ENCODE measurements at places on chromosomes 7 and 10. TPM values are rescaled to one million over a fixed set of nuclear protein-coding genes. Genes with fewer than 3 reads are reported as not detected.

DNA sequence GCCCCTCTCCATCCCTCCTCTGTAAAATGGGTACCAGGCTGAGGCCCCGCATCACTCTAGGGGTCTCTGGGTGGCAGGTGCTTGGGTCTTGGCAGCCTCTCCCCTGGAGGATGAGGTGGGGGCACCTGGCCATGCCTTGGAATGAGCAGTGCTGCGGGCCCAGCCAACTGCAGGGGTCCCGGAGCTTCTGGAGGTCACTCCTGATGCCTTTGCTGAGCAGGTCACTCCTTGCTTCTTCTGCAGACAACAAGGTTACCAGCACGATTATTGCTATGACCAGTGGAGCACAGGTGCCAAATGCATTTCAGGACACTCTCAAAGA is 22.4 kb upstream of the ZNF488 start:
- DNase-seq: no peak

GRCh38 chr7:128389618-128390329 is 20.0 kb downstream of the IMPDH1 start:
- DNase-seq: no peak

DNA sequence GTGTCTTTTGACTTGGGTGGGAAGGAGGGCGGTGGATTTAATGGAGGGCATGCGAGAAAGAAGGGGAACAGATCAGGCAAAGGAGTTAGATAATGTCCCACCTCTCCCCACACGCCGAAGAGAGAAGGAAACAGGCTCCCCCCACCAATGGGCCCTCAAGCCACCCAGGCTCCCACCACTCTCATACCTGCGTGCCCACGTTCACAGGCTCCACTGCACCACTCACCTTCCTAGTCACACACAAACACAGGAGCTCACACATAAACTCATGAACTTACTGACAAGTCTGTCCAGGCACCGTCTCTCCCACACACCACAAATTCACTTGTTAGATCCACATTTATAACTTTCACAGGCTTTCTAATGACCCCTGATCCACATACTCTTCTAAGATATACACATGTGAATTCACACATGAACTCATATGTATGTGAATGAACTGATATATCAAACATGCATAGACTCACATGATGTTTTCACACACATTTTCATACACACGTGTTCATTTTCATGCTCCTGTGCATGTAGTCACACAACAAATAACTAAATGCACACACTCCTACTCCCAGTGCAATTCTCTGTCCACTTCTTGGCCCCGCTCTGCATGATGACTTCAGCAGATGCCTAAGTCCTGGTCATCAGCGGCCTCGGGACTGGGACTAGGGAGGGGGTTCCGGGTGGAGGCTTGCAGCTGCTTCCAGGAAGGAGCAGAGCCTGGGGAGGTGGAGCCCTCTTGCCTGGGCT is 1.5 kb downstream of the LZTS2 start:
- no peak for DNase-seq

DNA sequence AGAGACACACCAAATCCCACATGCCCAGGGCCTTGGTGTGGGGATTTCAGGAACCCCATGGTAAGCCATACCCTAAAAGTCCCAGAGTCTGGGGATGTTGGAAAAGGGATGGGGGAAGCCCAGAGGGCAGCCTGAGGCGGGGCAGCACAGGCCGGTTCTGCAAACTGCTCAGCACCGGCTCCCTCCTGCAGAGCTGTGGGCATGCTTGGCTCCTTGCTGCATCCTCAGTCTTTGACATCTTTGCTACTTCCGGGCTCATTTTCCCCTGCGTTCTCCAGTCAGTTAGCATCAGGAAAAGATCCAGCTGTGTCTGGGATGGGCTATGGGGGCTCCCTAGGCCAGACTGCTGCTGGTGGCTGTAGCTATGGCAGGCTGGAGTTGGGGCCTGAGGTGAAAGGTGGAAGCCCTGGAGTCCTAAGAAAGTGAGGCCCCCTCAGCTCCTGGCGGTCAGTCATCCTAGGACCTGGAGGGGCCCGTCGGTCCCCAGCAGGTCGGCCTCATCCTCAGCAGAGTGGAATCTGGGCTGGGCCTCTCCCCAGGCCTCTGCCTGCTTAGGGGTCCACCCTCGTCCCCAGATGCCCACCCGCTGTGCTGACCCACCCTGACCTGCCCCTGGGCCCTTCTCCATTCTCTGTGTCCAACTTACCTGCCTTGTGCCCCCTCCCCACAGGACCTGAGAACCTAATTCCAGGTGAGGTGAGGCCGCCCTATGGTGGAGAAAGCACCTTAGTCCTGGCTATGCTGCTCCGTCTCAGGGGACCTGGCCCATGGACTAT is 9.3 kb downstream of the TBATA start:
- no peak for DNase-seq

DNA sequence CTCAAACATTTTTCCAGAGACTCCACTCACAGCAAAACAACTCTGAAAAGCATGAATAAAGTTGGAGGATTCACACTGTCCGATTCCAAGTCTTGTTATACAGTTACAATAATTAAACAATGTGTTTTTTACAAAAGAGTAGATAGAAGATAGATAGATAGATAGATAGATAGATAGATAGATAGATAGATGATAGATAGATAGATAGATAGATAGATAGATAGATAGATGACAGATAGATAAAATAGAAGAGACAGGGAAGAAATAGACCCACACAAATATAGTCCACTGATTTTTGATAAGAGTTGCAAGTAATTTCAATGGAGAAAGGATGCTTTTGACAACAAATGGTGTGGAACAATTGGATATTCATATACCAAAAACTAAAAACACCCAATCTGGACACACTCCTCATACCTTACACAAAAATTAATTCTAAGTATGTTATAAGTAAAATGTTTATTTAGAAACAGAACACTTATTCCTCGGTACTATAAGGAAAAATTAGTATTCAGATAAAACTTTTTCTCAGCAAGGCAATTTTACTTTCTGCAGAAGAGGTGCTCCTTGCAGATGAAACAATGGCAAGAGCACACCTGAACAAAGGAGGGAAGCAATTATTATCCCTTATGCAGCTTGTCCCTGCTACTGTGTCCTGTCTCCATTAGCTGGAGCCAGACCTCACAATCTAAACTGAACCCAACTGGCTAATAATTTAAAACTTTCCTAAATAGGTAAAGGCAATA is 5.7 kb upstream of the TAS2R39 start:
- DNase-seq: no peak

DNA sequence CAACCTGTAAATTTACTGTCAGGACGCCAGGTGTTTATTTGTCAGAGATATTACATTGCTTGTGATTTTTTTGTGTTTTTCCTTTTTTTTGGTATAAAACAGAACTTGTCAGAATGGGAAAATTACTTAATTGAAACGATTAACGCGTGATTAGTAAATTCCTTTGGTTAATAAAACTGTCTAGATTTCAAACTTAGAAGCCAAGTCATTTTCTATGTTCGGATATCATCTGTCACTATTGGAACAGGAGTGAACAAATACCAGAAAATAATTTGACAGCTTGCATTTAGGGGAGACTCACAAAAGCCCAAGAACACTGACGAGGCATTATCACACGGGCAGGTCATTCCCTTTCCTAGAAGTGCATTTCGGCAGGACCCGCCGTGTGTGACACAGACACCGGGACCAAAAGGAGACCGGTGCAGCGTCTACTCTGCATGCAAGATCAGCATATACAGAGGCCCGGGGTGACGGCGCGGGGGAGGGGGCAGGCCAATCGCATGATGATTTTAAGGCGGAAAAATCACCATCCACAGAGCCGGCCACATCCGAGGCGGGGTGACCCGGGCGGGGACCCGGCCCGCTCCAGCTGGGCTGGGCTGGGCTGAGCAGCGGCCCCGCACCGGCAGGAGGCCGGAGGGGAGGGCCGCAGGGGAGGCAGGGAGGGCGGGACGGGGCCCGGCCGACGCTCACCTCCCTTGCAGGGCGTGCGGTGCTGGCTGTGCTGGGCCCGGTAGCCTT is 841 bp downstream of the GLUD1 start:
- peak; percentile 78 for DNase-seq

DNA sequence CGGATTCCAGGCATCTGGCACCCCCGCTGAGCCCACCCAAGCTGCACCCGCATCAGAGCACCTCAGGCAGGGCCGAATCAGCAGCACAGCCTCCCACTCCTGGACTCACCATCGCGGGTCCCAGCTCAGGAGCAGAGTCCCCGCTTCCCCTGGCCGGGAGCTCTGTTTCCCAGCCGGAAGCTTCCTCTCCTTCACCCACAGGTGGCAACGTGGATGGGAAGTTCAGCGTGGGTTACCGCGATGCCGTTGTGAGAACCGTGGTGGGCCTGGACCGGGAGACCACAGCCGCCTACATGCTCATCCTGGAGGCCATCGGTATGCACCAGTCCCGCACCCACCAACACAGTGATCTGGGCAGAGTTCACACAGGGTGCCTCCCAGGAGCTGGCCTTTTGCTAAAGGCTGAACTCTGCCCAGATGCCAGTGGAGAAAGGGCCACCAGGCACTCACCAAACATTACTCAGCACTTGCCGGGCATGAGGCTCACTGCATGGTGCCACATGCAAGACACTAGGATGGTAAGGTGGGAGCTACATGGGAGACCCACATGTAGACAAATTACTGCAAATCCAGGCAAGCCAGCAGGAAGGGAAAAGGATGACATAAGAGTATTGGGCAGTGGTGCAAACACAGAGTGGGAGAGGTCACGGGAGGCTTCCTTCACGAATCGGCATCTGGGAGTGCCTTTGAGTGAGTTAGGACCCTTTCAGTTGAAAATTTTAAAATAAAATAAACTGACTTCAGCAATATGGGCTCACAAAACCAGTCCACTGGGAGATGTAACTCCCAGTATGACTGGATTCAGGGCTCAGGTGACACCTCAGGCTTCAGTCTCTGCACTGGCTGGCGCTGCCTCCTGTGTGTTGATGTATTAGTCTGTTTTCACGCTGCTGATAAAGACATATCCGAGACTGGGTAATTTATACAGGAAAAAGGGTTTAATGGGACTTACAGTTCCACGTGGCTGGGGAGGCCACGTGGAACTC is 10.4 kb downstream of the C10orf105 start:
- DNase-seq: no peak

DNA sequence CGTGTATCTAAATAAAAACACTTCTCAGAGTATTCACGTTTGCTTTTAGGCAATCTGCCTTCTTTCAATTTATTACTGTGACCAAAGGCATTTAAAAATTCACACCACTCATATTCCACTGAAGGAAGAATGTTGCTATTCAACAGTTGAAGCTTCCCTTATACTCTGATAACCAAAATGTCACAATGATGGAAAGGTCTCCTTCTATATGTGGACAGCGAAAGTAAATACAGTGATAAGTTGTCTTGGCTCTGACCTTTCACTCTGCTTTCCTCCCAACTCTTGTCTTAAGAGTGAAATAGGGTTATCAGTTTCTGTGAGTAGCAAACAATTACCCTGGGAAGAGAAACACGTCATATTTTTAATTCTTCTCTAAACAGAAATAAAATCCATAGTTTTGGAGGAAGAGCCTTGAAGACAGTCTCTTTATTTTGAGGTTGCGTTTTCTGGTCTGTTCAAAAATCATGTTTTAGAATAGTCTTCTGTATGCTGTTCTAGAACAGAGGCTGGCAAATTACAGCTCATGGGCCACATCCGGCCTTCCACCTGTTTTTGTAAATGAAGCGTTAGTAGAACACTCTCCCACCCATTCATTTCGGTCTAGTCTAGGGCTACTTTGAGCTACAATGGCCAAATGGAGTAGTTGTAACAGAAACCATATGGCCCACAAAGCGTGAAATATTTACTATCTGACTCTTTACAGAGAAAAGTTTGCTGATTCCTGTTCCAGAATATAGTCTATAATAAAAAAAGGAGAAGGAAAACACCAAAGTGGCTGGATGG is 41.3 kb downstream of the ETV1 start:
- no peak for DNase-seq

DNA sequence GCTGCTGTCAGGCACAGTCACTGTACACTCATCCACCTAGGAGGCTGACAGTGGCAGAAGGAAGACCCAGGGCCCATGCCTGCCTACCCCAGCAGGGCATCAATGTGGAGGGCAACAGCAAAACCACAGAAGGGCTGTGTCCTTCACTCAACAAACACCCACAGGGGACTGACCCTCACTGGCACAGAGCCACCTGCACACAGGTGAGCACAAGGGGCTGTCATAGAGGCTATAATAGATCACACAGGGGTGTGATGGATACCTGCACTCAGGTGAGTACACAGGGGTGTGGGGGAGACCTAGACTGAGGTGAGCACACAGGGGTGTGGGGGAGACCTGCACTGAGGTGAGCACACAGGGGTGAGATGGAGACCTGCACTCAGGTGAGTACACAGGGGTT is 132.8 kb upstream of the TCERG1L start:
- no peak for DNase-seq

DNA sequence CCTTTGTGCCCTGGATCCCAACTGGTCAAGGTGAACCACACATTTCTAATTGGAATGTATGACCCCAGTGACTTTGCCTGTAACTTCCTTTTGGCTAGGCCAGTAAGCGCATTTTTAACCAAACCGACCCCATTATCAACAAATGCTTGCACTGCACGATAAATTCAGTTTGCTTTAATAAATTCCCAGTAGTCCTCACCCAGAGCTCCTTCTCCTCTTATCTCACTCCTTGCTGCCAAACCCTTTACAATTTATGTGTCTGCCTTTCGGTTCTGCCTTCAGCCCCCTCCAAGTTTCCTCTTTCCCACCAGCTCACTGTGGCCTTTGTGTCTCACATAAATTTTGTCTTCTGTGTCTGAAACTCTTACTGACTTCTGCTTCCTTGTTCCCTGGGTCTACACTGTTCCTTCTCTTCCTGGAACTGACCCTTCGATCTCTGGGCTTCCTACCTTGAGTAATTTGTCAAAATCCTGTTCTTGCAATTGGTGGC is 59.0 kb downstream of the TBXAS1 start:
- no peak for DNase-seq

GRCh38 chr7:98855610-98856422 is 14.0 kb downstream of the TMEM130 start:
- DNase-seq: no peak

The NCAPG2 gene
- 104 TPM for total RNA-seq

The SYT15B gene
- 0.08 TPM for total RNA-seq

The HOXA4 gene
- not detected for total RNA-seq

The MET gene
- 0.72 TPM for total RNA-seq

The KCNH2 gene
- 0.45 TPM for total RNA-seq

The DOCK1 gene
- 0.95 TPM for total RNA-seq
